ENCODE measurements at places on chromosomes 11 and 22.

DNA sequence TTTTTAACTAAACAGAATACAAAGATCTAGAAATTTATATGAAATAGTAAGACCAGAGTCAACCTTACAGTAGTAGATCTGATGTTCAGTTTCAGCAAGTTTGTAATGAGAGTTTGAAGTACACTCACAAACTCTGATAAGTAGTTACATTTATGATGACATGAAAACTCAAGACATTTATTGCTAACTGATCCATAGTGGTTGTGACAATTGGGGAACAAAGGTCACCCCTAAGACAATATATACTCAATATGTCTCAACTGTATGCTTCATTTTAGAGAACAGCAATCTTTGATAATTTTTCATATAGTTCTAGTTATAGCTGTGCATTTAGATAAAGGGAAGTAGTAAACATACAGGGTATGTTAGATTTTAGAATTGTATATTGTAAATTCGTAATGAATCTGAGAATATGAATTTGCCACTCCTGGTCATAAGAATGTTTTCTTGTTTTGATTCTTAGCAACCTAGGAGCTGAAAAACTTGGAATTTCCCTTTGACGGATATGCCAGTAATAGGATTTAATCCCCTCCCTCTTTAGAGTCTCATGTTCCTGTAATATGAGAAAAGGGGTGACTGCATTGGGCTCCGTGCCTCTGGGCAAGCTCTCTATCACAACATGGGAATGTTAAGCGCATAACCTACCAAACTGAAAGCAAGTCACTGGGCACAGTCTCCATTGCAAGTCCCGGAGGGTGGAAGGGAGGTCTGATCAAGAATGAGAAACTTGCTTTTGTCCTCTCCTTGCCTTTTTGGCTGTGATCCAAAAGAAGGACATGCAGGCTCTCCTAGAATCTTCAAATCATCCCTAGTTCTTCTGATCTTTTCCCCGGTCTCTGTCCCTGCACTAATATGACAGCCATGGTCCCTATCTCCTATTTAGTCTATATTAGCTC, 11.4 kb downstream of the OR10D3 start:
- no peak for DNase-seq

DNA sequence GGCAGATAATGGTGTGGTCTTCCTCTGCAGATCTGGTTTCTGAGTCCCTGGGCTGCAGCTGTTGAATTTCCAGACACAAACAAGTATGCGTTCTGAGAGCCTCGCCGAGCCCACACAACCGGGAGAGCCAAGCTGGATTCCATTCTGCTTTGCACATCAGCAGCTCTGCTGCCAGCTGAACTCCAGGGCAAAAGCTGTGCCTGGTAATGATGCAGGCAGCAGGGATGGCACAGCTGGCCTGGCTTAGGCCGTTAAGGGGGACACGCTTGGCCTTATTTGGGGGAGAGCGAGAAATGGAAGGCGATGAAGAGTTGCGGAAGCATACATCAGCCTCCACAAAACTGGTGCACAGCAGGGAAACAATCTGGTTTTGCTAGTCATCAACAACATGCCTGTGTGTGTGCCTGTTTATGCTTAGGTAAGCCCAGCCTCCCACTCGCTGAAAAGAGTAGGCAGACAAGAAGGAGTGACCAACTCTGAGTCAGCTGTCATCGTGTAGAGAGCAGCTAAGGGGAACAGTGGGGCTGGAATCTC, 25.1 kb downstream of the ADAMTS8 start:
- peak; percentile 83 for DNase-seq

DNA sequence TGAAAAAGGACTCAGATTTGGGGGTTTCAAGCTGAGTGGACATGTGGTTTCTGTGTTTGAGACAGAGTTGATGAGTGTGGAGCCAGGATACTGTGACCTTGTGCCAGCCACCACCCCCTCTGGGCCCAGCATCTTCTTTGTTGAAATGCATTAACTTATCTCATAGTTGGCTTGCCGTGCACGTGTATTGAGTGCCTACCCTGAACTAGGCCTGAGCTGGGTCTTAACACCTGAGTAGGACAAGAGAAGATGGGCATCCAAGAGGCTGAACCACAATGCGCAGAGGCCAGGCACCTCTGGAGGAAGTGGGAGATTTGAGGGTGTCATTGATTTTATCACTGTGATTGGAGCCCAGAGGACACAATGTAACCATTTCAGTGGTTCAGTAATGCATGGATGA, 117.6 kb upstream of the CRYBB3 start:
- no peak for DNase-seq

DNA sequence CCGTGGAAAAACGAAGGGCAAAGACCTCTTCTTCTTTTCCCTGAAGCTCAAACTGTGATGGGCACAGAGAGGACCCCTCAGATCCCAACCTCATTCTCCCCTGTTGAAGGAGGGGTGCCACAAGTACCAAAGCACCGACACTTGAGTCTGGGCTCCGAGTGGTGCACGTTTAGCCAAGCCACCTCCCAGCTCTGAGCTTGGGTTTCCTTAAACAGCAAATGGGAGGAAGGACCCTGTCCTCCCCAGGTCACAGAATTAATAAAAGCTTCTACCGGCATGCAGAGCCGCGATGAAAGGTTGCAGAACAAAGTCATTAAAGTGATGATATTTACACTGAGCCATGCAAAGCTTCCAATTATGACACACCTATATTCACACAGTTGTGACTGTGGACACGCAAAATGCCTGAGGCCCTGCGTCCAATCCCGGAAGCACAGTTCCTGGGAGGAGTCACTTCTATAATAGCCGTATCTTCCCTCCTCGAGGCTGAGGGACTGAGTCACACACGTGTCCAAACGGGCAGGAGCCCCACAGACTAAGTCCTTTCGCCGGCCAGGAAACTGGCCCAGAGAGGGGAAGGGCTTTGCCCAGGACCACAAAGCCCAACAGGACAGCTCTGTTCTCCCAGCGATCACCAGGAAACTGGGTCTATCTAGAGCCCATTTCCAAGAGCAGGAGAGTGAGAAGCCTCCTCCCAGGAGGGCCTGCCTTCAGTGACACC, 922 bp upstream of the CSNK1E start:
- peak; percentile 97 for DNase-seq

DNA sequence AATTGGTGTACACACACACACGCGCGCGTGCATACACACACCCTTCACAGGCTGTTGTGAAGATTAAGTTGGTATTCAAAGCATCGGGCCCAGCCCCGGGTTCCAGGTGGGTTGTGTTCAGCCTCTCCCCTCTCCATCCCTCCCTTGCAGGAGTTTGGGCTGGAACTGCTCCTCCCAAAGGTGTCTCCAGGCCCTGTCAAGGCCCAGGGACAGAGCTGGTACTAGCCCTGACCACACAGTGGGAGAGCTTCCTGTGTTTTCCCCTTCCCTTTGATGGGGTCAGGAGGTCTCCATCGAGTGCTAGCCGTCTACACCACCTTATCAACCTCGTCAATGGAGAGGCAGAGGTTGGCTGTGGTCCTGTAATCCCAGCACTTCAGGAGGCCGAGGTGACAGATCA, 36.5 kb upstream of the CSNK1E start:
- DNase-seq, result no peak

DNA sequence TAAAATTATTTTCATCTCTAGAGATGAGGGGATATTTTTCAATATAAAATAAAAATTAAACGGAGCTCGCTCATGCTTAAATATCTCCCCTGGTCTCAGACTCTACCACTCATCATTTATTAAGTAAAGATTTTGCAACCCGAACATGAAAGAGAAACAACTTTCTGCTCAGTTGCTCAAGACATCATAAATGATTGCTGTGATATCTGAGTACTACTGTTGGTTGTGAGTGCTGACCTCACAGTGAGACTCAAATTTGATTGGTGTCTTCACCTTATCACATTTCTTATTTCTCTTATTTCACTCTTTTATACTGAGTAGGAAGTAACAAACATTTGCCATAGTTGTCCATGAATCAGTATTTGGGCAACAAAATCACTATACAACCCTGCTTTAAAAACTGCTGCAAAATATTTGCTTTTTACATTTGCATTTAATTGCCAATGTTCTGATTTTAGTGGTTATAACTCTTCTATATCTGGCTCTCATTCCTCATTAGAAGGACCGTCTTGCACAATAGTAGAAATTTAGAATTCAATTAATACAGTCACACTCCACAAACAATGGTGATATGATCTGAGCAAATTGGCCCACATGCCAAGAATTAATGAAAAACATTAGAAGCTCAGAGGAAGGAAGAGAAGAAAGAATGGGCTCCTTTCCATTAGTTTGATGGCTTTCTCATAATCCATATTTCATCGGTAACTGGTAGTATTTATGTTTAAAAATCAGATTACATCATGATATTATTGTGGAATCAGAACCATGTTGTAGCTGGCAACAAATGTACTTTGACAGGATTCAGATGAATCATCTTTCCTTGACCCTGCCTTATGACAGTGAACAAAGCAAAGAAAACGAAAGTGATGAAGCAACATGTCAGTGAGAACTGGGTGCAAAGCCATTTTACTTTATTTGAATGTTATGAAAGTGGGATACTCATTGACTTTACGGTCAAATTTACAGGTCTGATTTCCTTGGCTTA, 973.6 kb upstream of the TENM4 start:
- DNase-seq, result no peak

GRCh38 chr11:12802418-12803085, 128.3 kb downstream of the TEAD1 start:
- peak; percentile 87 for DNase-seq

- DNase-seq, result no peak
These were observed 121.8 kb upstream of the POU2AF2 start for GRCh38 chr11:111123463-111124398.

GRCh38 chr11:14529951-14530350, 9.8 kb upstream of the PSMA1 start:
- no peak for DNase-seq

DNA sequence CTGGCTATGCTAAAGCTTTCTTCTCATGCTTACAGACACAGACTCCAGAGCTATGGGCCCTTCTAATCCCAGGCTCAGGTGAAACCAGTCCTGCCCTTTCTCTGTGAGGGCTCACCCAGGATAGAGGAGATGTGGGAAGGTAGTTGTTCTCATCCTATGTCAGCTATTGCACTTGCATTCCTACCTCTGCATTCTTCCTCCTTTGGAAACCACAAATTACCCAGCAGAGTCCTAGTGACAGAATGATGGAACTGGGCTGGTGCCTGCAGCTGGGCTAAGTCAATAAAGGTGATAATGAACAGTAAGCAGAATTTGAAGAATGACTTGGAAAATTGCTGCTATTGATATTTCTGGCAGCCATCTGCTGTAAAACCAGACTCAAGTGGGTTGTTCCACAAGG, 560.0 kb downstream of the TMEM135 start:
- no peak for DNase-seq

- no peak for DNase-seq
These were observed 11.6 kb downstream of the TST start for GRCh38 chr22:37007651-37008050.

DNA sequence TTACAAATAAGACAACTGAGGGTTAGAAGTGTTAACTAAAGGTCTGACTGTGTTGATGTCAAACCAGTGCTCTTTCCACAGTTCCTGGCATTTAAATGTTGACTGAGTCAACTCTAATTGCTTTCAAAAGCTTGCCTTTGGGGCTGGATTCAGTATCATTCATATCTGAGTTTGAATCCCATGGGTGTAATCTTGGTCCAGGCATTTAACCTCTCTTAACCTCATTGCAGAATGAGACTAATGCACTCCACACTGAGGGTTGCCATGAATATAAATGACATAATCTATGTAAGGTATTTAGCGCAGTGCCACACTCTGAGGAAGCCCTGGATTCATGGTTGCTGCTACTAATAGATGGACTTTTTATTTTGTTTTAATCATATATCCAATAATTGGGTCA, 274.3 kb downstream of the DDX10 start:
- no peak for DNase-seq

- no peak for DNase-seq
These were observed 118.4 kb downstream of the KIAA1671 start for GRCh38 chr22:25070956-25071355.

DNA sequence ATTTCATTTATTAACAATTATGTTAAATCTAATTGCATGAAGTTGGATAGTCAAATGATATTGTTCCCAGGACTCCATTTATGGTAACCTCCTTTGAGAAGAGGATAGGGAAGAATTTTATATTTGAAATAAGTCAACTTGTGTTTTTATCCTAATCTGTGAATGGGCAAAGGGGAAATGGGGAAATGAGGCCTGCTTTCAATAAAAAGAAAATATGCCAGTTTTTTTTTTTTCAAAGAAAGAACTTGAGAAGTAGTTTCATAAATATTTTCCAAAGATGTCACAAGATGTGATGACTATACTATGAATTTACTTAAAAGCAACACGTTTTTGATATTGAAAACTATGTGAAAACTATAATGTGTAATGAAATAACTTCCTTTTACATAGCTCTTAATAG, 201.8 kb downstream of the TMEM135 start:
- DNase-seq, result no peak

DNA sequence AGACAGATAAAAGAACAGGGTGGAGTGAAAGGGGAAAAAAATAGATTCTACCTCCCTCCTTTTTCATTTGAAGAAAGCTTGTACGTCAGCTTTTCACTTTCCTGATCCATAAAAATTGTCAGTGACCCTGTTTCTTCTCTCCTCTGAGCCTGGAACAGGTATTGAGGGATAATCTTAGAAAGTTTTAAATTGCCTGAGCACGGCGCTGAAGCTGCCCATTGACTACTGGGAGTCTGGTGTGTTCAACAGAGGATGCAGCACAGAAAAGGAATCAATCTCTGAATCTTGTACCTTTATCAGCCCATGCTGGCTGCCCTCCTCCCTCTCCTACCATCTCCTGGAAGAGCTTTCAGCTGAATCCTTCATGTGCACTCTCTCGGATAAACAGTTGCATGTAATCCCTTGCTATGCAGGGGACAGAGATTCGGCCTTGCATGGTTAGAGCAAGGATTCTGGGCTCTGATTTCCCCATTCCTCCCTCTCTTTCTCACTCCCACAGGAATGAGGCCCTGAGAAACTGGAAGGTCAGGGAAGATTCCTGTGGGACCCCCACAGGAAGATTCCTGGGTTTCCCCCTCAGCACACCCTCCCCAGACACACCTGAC, 162.4 kb upstream of the SYN3 start:
- DNase-seq, result no peak

GRCh38 chr22:41382098-41382578, 396 bp downstream of the TEF start:
- no peak for DNase-seq

- DNase-seq, result peak; percentile 95
These were observed 7.8 kb downstream of the MYEOV start for GRCh38 chr11:69301455-69302401.

DNA sequence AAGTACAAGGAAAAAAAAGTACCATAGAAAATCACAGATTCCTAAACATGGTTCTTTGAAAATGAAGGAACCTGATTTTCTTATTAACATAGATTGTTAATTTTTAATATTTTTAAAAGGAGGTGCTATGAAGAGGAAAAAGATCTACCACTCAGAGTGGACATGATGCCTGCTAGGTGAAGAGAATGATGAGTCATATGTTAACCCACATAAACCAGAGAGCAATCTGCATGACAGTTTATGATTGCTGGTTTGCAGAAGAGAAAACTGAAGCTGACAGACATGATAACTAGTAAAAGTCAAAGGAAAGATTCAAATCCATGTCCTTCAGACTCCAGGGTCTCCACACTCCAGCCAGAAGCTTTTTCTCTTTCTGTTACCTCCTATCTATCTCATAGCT, 1231.7 kb downstream of the LRRC4C start:
- DNase-seq, result no peak
